Ammon's horn (tissue), 1 donor: ENCODE measurements at places on chromosomes 11 and 22.

DNA sequence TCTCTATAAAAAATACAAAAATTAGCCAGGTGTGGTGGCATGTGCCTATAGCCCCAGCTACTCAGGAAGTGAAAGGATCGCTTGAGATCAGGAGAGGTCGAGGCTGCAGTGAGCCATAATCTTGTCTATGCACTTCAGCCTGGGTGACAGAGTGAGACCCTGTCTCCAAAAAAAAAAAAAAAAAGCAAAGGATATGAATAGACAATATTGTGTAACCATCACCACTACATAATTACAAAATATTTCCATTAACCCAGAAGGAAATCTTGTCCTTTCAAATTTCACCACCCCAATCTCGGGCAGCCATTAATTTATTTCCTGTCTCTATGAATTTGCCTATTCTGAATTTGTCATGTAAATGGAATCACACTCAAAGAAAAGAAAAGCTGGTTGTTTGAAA is 21.2 kb downstream of the RSF1 start:
- DNase-seq: no peak

GRCh38 chr11:206526-207207 is 532 bp downstream of the BET1L start:
- no peak for DNase-seq

DNA sequence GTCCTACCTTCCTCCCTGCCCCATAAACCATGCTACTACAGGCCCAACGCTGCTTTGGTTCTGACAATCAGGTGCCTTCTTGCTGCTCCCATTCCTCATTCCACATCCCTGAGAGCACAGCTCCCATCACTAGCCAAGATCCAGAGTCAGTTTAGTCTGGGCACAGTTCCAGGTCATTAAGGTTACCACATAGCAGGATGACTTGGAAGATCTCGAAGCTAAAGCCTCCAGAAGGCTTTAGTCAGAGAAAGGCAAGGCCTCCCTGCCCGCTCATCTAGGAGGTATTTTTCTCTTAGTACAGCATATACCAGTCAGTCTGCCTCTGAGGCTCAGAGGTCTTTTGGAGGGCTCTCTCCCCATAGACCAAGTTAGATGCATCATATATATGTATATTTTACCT is 30.3 kb downstream of the TRIM66 start:
- no peak for DNase-seq

DNA sequence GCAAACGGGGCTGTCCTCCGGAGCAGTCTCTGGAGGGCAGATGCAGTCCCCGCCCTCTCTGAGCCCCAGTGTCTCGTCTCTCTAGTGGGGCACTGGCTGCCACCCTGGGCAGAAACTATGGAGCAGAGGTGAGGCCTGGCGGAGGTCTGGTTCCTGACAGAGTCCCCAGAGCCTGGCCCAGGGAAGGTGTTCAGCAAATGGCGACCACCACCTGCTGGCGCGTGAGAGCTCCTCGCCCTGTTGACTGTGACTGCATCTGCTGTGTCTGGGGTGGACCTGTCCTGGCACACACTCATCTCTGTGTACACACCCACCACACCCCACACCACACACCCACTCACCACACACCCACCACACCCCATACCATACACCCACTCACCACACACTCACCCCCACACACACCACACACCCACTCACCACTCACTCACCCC is 18.3 kb upstream of the TTLL12 start:
- no peak for DNase-seq

- DNase-seq: peak; percentile 19
Observed at GRCh38 chr11:34185926-34186841, 80.8 kb downstream of the NAT10 start.

DNA sequence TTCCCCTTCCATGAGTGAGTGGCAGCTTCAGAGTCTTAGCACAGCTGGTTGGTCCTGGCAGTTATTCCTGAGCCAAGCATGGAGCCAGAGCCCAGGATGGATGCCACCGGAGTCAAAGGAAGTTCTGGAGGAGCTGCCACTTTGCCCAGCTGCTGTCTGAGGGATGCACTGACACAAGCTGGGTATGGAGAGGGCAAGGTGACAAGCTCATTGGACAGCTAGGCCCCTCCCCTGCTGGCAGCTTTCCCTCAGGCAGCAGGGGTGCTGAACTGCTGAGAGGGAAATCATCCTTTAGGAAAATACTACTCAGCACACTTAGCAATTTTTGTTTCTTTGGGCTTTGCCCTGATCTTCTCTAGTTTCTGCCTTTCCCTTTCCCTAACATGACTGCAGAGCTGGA is 99.3 kb upstream of the SESN3 start:
- DNase-seq: no peak

DNA sequence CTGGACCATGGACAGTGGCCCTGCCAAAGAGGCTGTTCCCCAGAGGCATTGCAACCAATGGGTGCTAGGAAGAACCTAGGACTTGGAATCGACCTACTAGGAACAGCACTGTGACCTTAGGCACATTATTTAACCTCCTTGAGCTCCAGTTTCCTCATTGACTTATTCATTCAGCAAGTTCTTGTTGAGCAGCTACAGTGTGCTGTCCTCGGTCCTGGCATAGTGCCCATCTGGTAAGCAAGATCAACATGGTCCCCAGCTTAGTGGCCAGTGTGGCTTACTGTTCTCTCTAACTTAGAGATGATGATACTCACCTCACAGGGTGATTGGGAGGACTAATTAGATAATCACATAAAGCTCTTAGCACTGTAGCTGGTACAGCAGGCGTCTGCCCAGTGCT is 8.2 kb downstream of the ABCG4 start:
- no peak for DNase-seq

- DNase-seq: no peak
Observed at GRCh38 chr22:45442116-45442515, 28.6 kb downstream of the RIBC2 start.

GRCh38 chr11:122811721-122812120 is 26.6 kb upstream of the CRTAM start:
- DNase-seq: no peak

- DNase-seq: no peak
Observed at GRCh38 chr11:57148621-57149020, 33.1 kb upstream of the LRRC55 start.

DNA sequence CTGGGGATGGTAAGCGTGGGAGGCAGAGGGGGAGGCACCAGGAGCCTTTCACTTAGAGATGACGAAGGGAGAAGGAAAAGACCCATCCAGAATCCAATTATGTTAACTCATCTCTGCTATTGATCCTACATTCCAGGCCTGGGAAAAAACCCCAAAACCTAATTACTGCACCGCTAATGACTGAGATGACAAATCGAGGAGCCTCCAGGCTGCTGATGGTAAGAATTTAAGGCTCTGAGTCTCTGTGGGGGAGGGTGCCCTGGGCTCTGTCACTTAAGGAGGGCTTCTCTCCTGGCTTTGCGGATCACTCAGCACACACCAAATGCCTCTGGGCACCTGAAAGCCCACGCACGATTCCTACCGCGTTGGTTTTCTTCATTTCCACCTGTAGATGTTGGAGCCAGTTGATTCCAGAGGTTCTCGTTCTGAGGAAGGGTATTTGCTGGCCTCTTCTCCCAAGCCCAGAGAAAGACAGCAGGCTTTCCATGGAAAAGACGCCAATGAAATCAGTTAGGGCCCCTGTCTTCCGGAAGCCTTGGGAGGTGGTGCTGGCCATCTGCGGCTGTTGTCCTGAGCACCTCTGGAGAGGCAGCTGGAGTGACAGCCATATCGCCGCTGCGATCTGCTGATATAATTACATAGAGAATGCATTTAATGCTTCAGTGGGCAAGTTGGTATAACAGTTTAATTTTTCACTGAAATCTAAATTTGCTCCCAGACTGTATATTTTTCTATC is 751.2 kb downstream of the BRD1 start:
- DNase-seq: no peak
